ENCODE measurements at places on chromosomes 16 and 17. TPM values are rescaled to one million over a fixed set of nuclear protein-coding genes. Genes with fewer than 3 reads are reported as not detected.

IKZF3 gene
- not detected for total RNA-seq

DLX4 gene
- not detected for total RNA-seq

GABARAPL2 gene
- 44.2 TPM for total RNA-seq

MYO15A gene
- total RNA-seq: 0.59 TPM

ALOX15B gene
- total RNA-seq: under 0.01 TPM

CLCN7 gene
- 35.7 TPM for total RNA-seq

KRT13 gene
- total RNA-seq: not detected

OTOP3 gene
- total RNA-seq: not detected

CDH3 gene
- 0.17 TPM for total RNA-seq

TP53TG3E gene
- total RNA-seq: not detected

GLIS2 gene
- total RNA-seq: 3.3 TPM

KRTAP4-5 gene
- total RNA-seq: not detected

CCL4 gene
- total RNA-seq: not detected

CCDC154 gene
- under 0.01 TPM for total RNA-seq

DNAI2 gene
- total RNA-seq: not detected

ZNF385C gene
- total RNA-seq: not detected

KCNH6 gene
- total RNA-seq: not detected

KRTAP9-2 gene
- total RNA-seq: not detected
